Epithelial cell of esophagus (primary cell): ENCODE measurements at places on chromosomes 6 and 20.
A peak's percentile ranks its signal among the peaks of the same experiment; 100 is the strongest.

DNA sequence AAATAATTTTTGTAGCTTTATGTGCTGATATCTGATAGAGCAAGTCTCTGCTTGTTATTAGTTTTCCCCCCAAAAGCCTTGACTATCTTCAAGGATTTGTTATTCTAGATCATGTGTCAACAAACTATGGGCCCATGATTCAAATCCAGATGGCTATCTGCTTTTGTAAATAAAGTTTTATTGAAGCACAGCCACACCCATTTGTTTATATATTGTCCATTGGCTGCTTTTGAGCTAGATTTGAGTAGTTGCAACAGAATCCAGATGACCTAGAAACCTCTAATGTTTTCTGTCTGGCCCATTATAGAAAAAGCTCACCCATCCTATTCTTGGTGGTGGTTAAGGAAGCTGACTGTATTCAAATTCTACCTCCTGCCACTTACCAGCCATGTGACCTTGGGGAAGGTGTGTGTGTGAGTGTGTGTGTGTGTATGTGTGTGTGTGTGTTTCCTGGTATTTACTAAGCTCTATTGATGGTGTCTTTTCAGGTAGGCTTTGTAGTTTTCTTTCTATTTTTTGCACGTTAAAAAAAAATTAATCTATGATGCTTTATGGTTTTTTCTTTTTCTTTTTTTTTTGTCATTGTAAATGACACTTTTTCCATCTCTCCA, 1.3 kb upstream of the GTSF1L start:
- DNase-seq: no peak

DNA sequence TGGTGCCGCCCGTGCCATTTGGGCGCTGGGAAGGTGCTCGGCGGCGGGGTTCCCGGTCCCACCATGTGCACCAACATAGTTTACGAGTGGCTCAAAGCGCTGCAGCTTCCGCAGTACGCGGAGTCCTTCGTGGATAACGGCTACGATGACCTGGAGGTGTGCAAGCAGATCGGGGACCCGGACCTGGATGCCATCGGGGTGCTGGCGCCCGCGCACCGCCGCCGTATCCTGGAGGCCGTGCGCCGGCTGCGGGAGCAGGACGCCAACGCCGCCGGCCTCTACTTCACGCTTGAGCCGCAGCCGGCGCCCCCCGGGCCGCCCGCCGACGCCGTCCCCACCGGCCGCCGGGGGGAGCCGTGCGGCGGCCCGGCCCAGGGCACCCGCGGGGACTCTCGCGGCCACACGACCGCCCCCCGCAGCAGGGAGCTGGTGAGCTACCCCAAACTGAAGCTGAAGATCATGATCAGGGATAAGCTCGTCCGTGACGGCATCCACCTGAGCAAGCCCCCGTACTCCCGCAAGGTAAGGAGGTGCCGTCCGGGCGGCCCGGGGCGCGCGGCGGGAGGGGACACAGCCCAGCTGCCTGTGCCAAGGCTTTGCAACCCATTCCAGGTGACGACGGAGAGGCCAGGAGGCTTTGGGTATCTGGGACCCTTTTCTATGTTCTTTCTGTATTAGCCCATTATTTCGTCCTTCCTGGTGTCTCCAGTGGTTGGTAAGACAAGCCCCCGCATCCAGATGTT, 547 bp downstream of the SAMD5 start:
- DNase-seq: no peak

DNA sequence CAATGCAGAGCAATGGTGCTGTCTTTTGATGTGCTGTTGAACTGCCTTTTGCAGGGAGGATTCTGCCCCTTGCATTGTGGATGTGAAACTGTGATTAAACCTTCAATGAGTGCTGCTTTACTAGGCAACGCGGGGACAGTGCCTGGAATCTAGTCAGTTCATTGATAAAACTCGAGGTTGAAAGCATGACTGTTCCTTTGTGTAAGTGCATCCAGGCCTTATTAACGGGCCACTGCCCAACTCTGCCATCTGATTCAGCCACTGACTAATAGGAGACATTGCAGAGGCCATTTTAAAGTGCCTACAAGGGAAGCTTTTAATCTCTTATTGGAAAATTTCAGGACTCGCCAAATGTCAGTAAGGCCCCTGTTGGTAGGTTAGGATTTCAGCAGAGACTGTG, 49.3 kb downstream of the SLC35F1 start:
- DNase-seq: no peak

- no peak for DNase-seq
Measured at GRCh38 chr6:31209137-31209536, 38.7 kb upstream of the POU5F1 start.

DNA sequence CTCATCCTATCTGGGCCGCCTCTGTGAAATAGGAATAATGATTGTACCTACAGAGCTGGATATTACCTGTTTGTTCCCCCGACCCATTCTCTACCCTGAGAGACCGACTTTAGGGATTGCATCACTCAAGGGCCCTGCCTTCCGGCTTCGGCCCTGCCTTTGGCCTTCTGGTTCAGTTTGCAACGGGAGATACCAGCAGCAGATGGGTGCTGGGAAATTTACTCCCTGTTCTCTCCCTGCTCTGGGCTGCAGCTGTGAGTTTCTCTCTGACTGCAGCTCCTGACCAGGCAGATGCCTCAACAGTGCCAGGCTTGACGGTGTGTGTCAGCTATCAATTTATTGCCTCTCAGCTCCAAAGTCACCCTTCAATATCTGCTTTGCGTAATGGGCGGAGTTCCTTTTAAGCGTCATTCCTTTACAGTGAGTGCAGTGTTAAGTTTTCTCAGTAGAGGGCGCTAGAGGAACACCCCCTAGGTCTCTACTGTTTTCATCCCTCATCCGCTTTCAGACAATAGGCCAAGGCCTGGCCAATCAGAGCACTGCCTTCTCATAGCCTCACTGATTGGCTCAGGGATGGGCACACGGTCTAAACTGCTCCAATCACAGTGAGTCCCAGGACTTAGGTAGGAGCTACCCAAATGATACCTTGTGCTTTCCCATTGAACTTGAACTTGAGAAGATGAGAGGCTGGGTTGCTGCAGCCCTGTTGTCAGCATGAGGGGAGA, 30.0 kb downstream of the KCNG1 start:
- DNase-seq: peak; percentile 83

DNA sequence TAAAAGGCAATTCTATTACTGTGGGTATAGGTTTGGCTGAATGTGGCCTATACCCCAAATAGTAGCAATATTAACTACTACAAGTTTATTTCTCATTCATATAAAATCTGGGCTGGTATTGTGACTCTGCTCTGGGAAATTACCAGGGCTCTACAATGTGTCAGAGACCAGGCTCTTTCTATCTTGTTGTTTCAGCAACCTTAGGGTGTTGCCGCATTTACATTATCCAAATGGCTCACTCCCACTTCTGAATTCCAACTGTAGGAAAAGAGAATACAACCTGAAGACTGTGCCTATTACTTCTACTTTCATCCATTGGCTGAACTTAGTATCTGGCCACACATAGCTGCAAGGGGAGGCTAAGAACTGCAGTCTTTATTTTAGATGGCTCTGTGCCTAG, 106.7 kb upstream of the CENPW start:
- no peak for DNase-seq

- peak; percentile 71 for DNase-seq
Measured at GRCh38 chr20:64057628-64058498, 5.1 kb upstream of the TCEA2 start.

DNA sequence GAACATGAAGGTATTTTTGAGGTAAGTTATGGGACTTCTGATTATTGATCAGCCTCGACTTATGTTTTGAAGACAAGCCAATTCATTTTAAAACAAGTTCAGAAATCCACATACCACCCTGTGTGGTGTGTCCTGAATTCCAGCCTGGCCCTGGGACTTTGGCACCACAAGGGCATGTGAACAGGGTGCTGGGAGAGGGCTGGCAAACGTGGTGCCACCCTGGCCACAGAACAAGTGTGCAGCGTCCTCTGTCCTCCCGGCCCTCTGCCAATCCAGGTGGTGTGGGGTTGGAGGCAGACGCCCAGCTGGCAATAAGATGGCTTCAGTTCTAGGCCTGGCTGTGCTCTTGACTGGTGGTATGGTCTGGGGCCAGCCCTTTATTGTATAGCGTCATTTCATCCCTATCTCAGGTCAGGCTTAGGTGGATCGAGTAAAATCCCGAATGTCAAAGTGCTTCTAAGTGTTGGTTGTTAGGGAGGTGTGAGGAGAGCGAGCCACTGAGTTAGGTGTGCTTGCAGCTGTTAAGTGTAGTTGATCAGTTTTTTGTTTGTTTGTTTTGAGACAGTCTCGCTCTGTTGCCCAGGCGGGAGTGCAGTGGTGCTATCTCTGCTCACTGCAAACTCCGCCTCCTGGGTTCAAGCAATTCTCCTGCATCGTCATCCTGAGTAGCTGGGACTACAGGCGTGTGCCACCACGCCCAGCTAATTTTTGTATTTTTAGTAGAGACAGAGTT, 84.2 kb downstream of the RNF144B start:
- no peak for DNase-seq

GRCh38 chr6:169880516-169880915, 129.1 kb downstream of the ERMARD start:
- no peak for DNase-seq

- no peak for DNase-seq
Measured at GRCh38 chr6:125279961-125280360, 21.8 kb downstream of the HDDC2 start.

DNA sequence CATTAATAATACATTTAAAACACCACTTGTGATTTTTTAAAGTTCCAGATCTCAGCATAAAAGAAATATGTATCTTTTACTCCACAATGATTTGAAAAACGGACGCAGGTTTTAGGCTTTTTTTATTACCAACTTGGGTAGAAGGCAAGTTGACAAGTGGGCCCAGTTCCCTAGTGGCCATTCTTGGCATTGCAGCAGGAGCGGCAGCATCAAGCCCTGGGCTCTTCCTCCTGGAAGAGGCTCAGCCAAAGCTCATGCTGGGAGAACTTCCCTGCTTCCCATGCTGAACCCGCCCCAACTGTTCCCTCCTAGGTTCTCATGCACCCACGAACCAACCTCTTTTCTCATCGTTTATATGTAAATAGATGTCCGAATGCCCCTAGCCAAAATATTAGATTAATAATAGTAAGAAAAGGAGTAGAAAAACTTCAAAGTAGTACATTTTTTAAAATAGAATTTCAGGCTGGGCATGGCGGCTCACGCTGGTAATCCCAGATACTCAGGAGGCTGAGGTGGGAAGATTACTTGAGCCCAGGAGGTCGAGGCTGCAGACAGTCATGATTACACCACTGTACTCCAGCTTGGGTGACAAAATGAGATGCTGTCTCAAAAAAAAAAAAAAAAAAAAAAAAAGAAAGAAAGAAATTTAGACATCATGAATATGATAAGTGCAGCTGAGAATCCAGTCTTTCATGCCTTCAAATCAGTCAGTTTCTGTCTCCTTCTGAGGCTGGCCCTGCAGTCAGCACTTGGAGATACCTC, 18.2 kb upstream of the MYB start:
- DNase-seq: peak; percentile 56

DNA sequence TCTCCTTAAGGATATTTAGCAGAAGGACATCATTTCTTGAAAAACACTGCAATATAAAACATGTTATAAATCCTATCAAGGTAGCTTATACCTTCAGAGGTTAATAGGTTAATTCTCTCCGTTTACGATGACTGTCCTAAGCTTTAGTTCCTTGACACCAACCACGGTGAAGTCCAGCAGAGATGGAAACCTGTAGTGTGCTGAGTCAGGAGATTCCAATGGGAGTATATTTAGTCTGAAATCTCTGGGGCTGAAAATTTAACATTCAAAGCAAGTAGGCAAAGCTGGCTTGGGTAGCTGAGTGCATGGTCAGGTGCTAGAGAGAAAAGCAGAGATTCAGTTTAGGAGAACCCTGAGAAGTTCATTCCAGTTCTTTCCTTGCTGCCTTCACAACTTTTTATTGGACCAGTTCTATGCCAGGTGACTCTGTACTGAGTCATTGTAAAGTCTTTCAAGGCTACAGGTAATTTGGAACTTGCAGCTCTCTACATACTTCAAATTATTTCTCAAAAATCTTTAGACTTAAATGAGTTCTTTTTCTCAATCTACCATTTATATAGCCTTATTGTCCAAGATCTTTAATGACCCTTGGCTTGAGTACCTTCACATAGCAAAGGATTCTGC, 1009.4 kb upstream of the FLRT3 start:
- DNase-seq: peak; percentile 52

GRCh38 chr6:89311853-89312531, 3.1 kb downstream of the GABRR2 start:
- peak; percentile 39 for DNase-seq

DNA sequence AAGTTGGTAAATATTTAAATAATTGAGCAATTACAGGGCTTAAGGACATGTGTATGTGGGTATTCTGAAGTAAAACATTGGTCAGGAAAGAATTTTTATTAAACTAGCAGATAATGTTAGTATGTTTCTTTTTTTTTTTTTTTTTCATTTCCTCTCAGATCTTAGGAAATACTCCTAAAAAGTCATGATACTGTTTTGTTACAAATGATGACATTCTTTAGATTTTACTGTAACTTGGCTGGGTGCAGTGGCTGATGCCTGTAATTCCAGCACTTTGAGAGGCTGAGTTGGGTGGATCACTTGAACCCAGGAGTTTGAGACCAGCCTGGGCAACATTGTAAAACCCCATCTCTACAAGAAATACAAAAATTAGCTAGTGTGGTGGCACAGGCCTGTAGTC, 41.5 kb downstream of the CDC40 start:
- DNase-seq: no peak

- no peak for DNase-seq
Measured at GRCh38 chr6:126071000-126071647, 84.8 kb downstream of the TRMT11 start.

GRCh38 chr6:168332020-168332419, 12.4 kb upstream of the DACT2 start:
- DNase-seq: peak; percentile 9
